Natural killer cell (primary cell): ENCODE measurements at places on chromosomes 3 and 15. TPM values are rescaled to one million over a fixed set of nuclear protein-coding genes. Genes with fewer than 3 reads are reported as not detected.

The PDIA5 gene
- 0.63 TPM for total RNA-seq

The PAQR9 gene
- not detected for total RNA-seq

The AGTR1 gene
- total RNA-seq: not detected

DNA sequence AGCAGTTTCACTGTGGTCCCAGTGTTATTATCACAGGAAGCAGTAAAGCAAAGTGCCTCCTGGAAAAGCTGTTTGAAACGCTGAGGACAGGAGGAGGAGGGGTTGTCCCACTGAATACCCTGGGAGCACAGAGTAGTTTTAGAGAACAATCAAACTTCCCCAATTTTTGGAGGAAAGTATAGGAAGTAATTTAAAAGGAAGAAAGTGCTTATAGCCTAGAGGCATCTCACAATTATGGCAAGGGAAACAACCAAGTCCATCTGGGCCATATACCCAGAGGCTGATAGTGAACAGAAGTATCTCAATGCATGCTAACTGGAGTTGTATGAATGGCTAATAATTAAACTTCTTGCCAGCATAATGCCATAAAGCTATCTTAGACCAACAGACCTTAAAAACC is 137.2 kb upstream of the EPHA6 start:
- no peaks in the 10 kb centered on the region for H3K36me3 ChIP-seq
- no peak overlapping the region for H3K4me3 ChIP-seq
- no peak overlapping the region for H3K27ac ChIP-seq
- H3K4me1 ChIP-seq: no peaks in the 10 kb centered on the region
- no peak for DNase-seq
- H3K27me3 ChIP-seq: no peaks in the 10 kb centered on the region

GRCh38 chr3:21433751-21434150 is 317.3 kb downstream of the ZNF385D start:
- no peaks in the 10 kb centered on the region for H3K4me1 ChIP-seq
- H3K4me3 ChIP-seq: no peak overlapping the region
- no peaks in the 10 kb centered on the region for H3K27me3 ChIP-seq
- no peak overlapping the region for H3K27ac ChIP-seq
- H3K36me3 ChIP-seq: no peaks in the 10 kb centered on the region
- DNase-seq: no peak

DNA sequence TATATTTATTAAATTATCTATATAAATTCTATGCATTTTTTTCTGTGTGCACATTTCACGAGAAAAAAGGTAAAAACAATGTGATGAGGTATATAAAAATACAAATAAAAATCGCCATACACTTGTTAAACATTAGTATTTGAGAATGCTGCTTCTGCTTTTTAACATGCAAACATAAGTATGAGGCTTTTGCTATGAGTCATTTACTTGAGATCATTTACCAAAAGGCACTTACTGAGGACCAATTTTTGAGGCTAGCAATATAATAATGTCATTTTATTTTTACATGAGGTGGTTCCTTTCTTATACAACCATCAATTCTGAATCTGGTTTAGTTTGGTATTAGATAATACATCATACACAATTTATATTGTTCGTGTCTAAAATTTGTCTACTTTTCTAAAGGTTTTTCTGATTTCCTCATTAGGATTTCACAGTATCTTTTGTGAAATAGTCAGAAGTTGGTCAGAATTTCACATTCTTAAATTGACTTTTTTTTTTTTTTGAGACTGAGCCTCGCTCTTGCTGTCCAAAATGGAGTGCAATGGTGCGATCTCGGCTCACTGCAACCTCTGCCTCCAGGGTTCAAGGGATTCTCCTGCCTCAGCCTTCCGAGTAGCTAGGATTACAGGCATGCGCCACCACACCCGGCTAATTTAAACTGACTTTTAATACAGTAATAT is 25.6 kb downstream of the DCUN1D1 start:
- no peak overlapping the region for H3K4me3 ChIP-seq
- H3K36me3 ChIP-seq: peaks cover 14% of the 10 kb centered on the region
- no peaks in the 10 kb centered on the region for H3K27me3 ChIP-seq
- H3K4me1 ChIP-seq: no peaks in the 10 kb centered on the region
- no peak overlapping the region for H3K27ac ChIP-seq
- DNase-seq: no peak

GRCh38 chr3:30864836-30865235 is 29.6 kb downstream of the GADL1 start:
- no peaks in the 10 kb centered on the region for H3K27me3 ChIP-seq
- no peak overlapping the region for H3K4me3 ChIP-seq
- DNase-seq: no peak
- H3K4me1 ChIP-seq: no peaks in the 10 kb centered on the region

- no peak overlapping the region for H3K4me3 ChIP-seq
- no peak for DNase-seq
- no peak overlapping the region for H3K27ac ChIP-seq
These were observed 95.7 kb downstream of the PPM1L start for GRCh38 chr3:160851629-160852210.

DNA sequence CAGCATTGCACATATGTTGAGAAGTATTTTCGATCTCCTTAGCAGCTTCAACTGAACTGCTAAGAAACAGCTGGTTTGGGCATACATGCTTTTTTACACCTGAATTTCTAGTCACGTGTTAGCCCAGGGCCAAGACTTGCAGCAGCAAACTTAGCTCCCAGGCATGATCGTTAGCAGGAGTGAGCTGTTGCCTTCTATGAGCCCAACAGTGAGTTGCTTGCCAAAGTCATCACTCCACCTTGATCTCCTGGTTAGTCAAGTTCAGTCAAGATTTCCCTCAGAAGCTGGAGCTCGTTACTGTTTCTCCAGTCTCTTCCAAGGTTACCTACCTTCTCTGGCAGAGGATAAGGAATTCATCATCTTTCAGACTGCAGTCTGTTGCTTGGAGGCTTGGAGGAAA is 100.4 kb upstream of the SEMA6D start:
- no peak overlapping the region for H3K27ac ChIP-seq
- no peaks in the 10 kb centered on the region for H3K36me3 ChIP-seq
- no peaks in the 10 kb centered on the region for H3K27me3 ChIP-seq
- no peaks in the 10 kb centered on the region for H3K4me1 ChIP-seq
